ENCODE measurements at places on chromosomes 11 and 22.
A peak's percentile ranks its signal among the peaks of the same experiment; 100 is the strongest.

- DNase-seq: no peak
Observed at GRCh38 chr11:36346562-36347383, 50.7 kb downstream of the PRR5L start.

GRCh38 chr22:27752771-27753170 lies 48.8 kb downstream of the MN1 start:
- no peak for DNase-seq

DNA sequence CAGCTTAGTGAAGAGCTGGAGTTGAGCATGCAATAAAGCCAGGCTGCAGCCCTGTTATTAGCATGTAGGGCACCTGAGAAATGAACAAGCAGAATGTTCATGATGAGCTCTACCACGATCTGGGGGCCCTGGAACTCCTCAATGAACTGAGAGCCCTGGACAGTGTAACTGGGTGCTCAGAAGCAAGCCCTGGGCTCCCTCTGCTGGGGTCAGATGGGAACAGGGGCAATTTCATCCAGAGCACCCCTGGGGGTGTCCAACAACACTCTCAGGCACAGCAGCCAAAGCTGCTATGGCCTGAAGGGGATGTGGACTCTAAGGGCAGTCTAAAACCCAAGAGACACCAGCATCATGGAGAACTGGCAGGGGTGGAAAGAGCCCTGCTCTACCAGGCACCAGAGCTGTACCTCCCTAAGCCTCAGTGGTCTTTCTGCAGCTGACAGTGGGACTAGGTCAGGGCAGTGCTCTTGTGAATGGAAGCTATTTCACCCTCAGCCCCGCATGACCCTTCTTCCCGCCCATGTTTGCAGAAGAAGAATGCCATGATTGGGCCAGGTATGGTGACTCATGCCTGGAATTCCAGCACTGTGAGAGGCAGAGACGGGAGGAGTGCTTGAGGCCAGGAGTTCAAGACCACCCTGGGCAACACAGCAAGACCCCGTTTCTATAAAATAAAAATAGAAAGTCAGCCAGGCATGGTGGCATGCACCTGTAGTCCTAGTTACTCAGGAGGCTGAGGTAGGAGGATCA lies 28.9 kb downstream of the THOC5 start:
- DNase-seq: no peak

GRCh38 chr11:60077981-60078380 lies 10.5 kb upstream of the MS4A2 start:
- no peak for DNase-seq

- no peak for DNase-seq
Observed at GRCh38 chr11:11356842-11357241, 3.8 kb upstream of the CSNK2A3 start.

DNA sequence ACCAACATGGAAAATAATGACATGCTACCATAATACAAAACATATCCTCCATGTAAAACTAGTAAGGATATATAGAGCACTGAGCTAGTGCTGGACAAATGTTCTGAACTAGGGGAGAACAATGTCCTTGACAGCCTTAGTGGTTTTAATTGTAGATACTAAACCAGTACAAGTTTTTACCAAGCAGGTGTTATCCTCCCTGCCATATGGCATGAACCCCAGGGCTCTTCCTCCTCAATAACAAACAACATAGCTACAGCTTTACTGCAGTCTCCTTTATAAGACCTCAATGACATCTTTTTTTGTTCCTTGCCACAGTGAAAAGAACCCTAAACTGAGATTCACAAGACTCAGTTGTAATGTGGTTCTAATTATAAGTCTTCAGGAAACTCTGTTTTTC lies 70.2 kb upstream of the GDPD4 start:
- no peak for DNase-seq

DNA sequence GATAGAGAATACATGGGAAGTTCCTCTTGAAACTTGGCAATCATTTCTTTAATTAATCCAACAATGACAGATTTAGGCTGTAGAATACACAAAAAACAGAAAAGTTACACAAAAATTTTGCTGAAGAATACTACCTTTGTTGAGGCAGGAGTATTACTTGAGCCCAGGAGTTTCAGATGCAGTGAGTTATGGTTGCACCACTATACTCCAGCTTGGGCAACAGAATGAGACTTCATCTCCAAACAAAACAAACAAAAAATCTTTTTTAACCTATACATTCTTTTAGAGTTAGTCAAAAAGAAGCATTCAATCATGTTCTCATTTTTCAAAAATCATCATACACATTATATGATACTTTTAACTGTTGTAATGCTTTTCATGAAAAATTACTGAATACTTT lies 22.1 kb downstream of the UEVLD start:
- DNase-seq: no peak

DNA sequence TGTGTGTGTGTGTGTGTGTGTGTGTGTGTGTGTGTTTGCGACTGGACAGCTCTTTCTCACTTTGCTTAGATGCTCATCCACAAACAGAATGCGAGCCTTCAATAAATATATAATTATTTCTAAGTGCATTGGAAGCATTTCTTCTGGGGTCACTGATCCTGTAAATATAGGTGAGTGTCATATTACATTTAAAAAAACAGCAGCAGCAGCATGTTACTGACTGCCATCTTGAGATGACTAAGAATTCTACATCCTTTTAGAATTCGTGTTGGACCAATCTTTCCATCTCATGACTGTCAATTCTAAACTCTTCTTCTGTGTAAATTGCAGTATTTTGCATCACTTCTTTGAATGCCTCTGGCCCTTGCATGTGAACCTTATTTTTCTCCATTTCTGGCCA lies 238.0 kb upstream of the DDI1 start:
- DNase-seq: no peak

DNA sequence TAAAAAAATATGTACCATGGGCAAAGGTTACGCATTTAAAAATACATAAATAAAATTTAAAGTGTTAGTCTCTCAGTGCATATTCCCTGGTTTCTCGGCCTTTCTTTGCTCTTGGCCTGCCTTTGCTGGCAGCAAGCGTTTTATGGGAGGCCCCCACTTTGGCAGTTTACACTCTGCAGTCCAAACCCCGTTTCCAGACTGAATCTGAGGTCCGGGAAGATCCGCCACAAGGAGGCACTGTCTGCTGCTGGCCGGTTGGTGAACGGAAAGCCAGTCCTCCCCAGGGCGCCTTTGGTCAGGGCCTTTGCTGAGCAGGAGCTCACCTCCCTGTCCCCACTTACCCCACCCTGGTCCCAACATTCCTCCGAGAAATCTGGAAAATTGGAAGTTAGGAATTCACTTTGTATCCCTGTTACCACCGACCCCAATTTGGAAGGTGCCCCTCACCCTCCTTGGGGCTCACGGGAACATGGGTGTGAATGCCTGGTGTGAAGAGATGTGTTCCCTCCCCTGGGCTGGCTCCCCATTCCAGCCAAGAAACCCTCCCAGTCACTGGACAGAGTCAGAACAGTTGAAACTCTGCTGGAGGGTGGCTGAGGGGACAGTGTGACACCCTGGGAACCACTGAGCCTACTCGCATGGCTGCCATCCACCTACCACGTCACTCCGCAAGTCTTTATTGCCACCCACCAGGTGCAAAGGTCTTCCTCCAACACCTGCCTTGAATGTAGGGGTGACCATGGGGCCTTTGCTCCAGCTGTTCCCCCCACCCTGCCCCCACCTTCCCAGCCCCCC lies 9.4 kb upstream of the SF1 start:
- DNase-seq: no peak

DNA sequence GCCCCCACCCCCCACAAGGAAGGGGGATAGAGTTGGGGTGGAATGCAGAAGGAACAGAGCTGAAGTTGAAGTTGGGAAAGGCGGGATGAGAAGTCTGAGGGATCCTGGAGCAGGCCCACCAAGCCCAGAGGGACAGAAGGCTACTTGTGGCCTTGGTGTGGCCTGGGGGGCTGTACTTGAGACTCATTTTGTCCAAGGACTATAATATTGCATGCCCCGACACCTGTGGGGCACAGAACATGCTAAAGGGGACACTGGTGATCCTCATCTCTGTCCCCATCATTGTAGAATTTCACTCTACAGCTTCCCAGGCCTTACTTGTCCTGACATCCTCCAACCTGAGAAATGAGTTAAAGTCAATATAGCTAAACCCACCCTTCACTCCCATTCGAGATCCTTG lies 1.3 kb downstream of the ESAM start:
- no peak for DNase-seq

- no peak for DNase-seq
Observed at GRCh38 chr22:27220339-27220738, 563.0 kb downstream of the MIAT start.

DNA sequence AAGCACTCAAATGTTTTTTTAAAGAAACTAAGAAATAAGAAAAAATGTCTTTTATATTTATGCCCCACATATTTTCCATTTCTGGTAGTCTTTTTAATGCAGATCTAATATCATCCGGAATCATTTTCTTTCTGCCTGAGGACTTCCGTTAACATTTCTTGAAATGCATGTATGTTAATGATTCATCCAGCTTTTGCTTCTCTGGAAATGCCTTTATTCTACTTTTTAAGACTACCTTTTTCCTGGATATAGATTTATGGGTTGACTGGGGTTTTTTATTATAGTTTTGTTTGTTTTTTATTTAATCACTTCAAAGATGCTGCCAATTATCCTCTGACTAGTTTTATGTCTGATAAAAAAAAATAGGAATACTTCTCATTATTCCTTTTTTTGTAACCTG lies 57.1 kb upstream of the LDLRAD3 start:
- no peak for DNase-seq

- no peak for DNase-seq
Observed at GRCh38 chr11:12219757-12220156, 109.4 kb downstream of the MICAL2 start.

GRCh38 chr11:130623670-130624668 lies 175.5 kb downstream of the ADAMTS15 start:
- no peak for DNase-seq

GRCh38 chr11:26958702-26959049 lies 35.2 kb upstream of the FIBIN start:
- DNase-seq: no peak

GRCh38 chr11:118532091-118532490 lies 1.1 kb downstream of the TMEM25 start:
- no peak for DNase-seq

DNA sequence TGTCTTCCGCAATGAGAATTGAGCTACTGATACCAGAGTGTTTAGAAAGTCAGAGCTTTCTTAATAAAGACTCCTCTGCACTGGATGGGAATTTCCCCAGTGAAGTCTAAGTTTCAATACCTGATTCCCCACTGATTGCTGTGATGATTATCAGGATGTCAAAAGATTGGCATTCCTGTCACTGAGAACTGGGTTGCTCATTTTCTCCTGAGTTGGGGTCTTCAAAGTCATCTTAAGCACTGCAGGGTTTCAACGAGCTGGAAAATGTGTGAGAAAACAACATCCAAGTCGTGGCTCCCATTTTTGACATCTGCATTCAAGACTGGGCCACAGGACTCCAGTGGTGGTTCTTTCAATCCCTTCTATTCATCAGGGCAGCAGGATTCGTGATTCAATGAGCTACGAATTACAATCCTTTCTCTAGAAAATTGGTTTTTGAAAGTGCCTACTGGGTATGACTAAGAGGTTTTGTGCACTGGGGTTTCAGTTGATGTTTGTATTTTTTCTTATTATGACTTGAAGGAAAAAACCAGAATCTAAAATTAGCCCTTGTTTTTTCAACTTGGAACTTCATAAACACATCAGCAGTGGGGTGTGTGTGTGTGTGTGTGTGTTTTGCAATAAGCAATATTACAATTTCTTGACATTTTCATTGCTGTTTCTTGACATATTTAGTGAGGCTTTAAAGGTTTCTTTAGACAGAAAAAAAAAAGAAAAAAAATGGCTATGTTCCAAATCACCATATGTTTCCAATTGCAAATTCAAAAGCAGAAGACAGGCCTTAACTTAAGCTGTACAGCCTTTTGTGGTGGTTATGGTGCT lies 233.0 kb downstream of the FAM76B start:
- DNase-seq: no peak

DNA sequence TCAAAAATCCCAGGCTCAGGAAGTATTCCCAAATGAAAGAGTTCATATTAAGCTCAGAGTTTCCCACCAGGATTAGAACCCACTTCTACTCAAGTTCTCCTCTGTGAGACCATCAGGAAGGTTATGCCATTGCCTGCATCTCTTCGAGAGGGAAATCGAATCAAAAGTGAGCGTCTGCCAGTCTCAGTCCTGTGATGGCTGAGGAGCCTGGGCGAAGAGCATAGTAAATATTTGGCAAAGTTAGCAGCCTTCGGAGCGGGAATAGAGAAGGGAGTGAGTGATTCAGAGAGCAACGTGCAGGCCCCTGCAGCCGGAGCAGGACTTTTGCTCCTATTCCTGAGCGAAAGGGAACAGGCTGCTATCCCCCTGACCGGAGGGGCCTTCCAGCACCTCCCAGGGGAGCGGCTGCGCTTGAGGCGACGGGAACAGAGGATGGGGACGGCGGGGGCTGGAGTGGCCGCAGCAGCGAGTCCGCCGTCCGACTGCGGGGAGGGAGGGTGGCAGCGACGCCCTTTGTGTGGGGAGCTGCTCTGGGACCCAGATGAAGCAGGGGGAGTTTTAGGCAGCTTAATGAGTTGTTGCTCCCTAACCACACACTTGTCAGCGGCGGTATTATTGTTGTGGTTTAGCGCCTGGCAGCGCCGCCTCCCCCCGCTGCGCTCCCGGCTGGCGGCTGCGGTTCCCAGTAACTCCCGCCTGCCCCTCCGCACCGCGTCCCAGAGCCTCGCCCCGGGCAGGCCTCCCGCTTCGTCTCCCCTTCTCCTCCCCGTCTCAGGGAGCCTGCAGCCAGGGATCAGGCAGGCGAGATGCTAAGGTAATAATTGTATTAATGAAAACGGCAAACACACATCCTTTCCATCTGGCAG lies 21.7 kb upstream of the NRGN start:
- DNase-seq: no peak

GRCh38 chr11:72333661-72334060 lies 89.7 kb upstream of the PHOX2A start:
- DNase-seq: peak; percentile 1

DNA sequence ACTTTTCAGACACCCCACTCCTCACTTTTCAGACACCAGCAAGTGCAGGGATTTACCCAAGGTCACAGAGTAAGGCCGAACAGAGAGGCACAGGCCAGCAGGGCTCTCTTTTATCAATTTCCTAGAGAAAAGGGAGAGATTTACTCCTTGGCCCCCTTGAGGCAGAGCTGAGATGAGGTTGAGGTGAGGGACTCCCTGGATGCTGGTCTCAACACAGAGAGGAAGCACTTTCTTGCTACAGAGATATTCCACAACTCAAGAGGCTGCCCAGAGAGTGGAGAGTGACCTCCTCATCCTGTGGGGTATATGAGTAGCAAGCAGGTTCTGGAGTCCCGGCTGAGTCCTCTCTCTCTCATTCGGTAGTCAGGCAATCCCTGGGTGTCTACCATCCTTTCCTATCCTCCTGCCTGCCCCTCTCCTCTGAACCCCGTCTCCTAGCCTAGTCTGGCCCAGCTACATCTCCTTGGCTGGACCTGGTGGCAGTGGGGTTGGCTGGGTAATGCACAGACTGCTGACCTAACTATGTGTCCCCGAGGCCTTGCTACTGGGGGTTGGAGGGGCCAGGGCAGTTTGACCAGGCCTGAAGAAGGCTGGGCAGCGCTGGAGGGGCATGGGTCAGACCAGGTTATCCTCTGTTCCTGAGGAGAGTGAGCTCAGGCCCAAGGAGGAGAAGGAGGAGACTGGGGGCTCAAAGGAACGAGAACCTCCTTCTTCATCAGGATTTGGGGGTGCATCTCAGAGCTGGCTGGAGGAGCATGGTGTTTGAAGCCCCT lies 1.8 kb upstream of the ARHGEF17 start:
- DNase-seq: no peak
